T-helper 22 cell (primary cell): ENCODE measurements at places on chromosomes 11 and 22.

- no peak for DNase-seq
Measured at GRCh38 chr11:74769055-74769707, 20.5 kb downstream of the RNF169 start.

DNA sequence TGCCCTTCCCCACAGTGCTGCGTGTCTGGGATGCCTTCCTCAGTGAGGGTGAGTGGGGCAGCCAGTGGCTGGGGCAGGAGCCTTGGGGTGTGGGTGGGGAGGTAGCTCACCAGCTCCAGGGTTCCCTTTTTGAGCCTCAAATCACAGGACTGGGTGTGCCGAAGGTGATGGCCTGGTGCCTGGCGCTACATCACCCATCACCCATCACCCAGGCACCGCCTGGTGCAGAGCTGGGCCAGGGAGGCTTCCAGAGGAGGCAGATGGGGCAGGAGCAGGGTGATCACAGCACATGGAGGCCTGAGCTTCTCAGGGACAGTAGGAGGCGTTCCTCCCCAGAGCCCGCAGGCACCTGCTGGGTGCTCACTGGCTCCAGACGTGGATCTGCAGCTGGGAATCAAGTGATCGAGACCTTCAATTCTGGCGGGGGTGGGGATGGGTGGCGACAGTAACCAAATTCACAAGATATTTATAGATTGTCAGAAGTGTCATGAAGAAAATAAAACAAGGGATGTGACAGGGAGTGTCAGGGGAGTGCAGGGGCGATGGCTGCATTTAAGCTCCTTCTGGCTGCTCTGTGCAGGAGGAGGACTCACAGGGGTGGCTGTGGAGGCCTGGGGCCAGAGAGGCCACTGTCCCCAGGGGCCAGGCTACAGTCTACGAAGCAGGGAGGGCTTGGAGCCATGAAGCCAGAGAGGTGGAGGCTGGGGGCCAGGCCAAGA, 3.2 kb downstream of the TBC1D10C start:
- DNase-seq: no peak

GRCh38 chr22:28978158-28978557, 83.5 kb downstream of the C22orf31 start:
- DNase-seq: no peak

GRCh38 chr11:32326522-32326921, 108.8 kb downstream of the WT1 start:
- DNase-seq: no peak

DNA sequence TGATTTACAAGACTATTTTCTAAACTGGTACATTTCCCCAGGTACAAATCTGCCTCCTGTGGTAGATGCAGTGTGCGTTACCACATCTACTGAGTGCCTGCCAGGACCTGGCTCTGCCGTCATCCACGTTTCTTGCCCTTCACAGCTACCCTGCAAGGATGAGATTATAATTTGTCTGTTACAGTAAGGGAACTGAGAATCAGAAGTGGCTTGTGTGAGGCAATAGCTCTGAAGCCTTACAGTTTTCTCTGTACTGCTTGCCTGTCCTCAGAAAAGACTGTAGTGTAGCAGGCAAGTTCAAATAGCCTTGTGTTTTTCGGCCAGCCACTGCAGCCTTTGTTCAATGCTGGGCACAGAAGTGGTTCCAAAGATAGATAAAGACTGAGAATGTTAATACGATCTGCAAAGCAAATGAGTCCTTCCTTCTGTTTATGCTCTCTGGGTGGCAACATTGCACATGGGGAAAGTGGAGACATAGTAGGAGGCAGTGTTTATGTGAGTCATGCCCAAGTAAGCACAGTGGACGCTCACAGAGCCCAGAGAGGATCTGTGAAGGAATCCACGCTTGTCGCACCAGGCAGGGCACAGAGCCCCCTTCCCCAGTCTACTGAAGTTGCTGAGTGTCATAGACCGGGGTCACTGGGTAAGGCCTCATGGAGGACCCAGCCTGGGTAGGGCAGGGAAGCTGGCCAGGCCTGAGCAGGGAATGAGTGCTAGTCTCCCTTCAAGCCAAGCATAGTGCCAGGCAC, 49.1 kb downstream of the MICAL2 start:
- no peak for DNase-seq

GRCh38 chr11:93903989-93904388, 53.6 kb upstream of the VSTM5 start:
- DNase-seq: no peak

- no peak for DNase-seq
Measured at GRCh38 chr11:79939111-79939510, 498.3 kb upstream of the TENM4 start.

GRCh38 chr11:1659506-1659905, 29.9 kb downstream of the KRTAP5-5 start:
- DNase-seq: no peak

- no peak for DNase-seq
Measured at GRCh38 chr11:63564056-63564774, 1.0 kb upstream of the PLAAT2 start.

DNA sequence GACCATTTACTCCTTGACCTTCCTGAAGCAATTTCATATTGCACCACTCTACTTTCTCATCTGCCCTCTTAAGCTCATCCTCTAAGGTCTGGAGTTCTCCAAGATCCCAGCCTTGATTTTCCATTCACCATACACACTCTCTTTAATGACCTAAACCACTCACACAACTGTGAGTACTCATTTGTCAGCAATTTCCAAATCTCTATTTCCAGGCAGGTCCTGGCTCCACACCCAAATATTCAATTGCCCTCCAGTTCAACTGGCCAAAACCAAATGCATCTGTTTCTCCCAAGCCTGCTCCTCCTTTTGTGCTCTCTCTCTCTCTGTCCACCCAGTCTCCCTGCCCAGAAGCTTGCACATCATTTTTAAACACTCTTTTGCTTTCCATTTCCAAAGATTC, 39.6 kb downstream of the NEU3 start:
- no peak for DNase-seq

DNA sequence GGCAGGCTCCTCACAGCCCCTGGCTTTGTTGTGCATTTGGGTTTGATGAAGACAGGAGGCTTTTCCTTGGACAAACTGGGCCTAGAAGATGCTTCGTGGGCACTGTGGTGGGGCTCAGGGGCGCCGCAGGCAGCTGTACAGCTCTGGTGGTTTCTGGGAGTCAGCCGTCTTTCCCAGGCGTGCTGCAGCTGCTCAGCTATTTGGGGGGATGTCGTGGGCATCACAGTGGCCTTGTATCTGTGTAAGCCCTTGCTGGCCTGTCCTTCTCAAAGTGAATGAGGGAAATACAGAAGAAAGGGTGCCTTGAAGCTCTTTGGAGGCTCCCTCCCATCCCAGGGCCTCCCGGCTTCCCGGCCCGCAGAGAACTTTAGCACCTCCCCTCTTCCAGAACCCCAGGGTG, 89.5 kb downstream of the TBC1D22A start:
- no peak for DNase-seq

DNA sequence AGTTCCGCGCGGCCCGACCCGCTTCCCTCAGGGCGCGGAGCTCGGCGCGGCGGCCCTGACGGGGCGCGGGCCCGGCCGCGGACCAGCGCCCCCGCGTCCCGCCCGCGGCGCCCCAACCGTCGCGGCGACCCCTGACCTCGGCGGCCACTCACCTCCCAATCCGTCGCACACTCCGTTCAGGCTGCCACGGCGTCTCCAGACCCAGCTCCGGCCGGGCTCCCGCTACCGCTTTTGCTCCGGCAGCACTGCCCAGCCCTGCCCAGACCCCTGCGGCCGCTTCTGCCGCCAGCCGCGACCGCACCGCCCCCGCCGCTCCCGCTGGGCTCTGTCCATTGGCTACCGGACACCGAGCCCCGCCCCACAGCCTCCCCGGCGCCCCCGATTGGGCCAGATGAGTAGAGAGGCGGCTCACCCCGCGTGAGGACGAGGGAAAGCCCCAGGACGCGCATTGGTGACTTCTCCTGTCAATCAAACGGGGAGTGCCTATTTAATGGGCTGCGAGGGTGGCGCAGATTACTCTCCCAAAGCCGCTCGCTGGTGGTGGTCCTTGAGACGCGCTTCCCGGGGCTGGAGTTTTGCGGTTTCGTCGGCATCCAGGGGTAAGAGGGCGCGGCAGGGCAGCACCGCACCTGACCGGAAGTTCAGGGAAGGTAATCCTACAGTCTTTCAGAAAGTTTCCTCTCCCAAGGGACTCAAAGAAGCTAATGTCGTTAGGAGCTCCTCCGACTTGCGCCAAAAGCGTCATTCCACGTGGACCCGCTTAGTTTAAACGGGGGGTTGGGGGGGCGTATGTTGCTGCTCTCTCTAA, at the start of gene PACSIN2:
PACSIN2 (minus strand) TSS at position 281 of the 808 bp plus-strand sequence. CDS start 103,069 bp downstream, outside the sequence.
- peak; percentile 98 for DNase-seq

GRCh38 chr11:117426941-117427340, 99.3 kb downstream of the CEP164 start:
- no peak for DNase-seq

DNA sequence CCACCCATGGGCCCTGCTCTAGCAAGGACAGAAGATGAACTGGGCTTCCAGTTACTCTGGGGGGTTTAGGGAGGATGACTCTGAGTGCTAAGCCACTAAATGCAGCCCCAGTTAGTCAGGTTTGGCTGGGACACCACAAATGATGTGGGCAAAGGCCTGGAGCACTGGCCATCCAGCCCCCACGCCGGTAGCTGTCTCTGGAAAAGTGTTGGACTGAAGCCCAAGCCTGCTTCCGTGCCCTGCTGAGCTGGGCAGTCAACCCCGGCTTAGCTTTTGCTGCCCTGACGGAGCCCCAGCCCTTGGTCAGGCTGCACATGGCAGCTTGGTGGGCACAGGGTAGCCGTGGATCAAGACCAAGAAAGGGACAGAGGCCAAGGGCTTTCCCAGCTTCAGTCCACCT, 5.7 kb upstream of the GSTP1 start:
- DNase-seq: no peak
